ENCODE measurements at places on chromosomes 3 and 15.

DNA sequence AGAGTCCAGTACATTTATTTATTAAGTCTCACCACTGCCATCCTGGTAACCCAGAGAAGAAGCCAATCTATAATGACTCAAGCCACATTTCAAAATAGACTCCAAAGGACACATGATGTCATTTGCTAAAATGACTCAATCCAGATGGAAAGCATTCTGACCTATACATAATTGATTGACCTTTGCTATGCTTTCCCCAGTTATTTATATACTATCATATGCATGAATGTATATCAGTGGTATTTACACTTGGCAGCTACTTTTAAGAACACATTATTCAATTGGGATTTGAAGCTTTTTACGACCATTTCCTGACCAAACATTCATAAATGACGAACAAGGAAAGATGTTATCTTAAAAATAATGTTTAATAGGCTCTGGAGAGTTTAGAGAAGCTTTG is 297.2 kb downstream of the FHIT start:
- peak; percentile 39 for DNase-seq

DNA sequence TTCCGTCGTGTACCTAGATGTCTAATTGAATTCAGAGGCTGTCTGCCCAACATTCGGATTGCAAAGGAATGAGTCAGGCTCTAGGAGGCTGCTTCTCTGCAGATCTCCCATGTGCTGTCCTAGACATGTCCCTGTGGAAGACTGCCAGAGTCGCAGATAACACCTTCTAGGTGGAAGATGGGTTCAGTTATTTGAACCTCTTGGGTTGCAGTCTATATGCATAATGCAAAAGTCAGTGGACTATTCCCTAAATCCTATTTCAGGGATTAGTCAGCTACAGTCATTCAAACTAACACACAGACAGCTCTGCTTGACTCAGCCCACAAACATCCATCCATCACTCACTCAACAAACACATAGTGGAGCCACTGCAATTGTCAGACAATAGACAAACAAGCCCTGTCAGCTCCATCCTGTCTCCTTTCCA is 300.0 kb upstream of the CTNNB1 start:
- DNase-seq: no peak

DNA sequence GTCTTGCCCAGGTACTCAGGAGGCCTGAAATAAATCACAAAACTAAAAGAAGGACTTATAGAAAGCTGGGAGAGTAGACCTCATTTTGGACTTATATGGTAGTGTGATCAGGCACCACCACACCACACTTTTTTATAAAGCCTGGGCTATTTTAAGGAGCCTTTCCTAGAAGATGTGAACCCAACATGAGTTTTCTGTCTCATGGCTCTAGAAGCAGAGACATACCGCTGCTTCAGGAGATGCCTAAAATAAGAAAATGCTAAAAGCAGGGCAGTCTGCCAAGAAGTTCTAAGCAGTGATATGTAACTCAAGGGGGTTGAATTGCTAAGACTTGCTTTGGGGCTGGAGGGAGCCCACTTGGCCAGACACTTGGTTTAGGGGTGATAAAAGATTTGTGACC is 49.6 kb downstream of the SUMF1 start:
- no peak for DNase-seq

DNA sequence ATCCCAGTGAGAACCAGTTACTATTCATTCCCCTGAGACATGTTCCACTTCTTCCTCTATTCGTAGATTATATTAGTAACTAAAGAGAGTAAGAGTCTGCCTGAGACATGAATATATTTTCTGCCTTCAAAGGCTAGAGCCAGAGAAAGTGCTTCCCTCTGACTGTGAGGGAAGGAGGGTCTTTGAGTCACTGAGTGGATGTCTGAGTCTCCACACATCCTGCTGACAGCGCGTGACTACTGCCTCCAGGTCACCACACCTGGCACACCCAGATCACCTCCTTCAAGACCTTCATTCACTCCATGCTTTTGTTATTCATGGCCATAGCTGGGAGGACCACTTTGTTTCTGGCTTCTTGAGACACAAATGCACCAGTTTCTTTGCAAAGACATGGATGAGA is 135.6 kb downstream of the SOX2 start:
- no peak for DNase-seq

DNA sequence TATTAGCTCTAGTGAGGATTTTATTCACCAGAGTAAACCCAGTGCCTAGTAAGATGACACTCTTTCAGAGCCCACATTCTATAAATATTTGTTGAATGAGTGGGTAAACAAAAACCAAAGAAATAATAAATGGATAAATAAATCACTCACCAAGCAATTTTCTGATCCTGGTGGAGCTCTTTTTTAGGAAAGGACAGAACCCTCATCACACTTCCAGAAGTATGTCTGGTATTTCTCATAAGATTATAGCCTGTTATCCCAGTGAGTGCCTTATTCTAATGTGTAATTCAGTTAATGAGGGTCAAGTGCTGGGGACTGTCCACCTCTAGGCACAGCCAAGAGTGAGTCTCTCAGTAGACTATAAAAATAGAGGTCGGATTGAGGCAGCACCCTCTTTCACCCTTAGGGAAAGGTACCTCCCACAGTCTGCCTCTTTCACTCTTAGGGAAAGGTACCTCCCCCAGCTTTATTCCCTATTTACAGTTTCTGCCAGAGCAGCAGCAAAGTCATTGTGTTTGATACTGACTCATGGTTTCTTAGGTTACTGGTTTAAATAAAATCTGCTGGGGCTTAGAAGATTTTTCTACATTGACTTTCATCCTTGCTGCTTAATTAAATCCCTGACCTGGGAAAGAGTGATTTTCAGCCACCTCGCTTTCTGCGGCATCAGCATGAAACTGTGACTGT is 145.0 kb downstream of the STAC start:
- peak; percentile 62 for DNase-seq

GRCh38 chr3:67526246-67526645 is 128.2 kb downstream of the SUCLG2 start:
- DNase-seq: peak; percentile 86

All from AG09309 (cell line).